Activated CD8-positive, alpha-beta memory T cell treated with anti-CD3 and anti-CD28 coated beads for 1 hour (primary cell): ENCODE measurements at places on chromosomes 12 and 14.

GRCh38 chr14:31336646-31337045 is 83.7 kb downstream of the HEATR5A start:
- no peak for DNase-seq

DNA sequence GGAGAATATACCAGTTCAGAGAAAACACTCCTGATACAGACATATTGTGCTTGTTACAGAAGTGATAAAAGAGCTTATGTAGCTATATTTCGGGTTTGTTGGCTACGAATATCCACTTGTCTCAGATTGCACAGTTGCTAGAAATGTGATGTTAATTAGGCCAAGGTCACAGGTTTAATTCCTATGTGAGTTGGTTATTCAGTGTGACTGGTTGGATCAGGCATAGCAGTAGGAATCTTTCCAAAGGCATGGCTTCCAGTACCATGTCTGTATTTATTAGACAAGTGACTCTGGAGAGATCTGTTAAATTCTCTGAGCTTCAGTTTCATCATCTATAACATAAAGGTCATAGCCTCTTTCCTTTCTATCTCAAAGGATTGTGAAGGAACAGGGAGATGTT is 152.7 kb upstream of the KITLG start:
- no peak for DNase-seq

GRCh38 chr14:89401761-89402160 is 15.3 kb downstream of the FOXN3 start:
- no peak for DNase-seq

DNA sequence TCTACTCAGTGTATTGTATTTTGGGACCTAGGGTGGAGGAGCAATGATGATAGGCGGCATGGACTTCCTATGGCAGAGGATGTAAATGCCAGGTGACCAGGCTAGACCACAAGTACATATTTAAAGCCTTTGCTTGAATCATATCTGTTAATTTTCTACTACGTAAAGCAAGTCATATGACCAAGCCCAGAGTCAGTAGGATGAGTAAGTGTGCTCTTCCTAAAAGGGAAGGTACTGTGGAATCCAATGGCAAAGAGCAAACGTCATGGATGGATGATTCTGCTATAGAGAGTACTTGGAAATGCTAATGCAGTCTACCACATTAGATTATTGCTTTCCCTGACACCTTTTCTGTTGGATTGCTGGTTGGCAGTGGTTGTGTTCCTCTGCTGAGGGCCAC is 16.8 kb downstream of the GPATCH2L start:
- no peak for DNase-seq

DNA sequence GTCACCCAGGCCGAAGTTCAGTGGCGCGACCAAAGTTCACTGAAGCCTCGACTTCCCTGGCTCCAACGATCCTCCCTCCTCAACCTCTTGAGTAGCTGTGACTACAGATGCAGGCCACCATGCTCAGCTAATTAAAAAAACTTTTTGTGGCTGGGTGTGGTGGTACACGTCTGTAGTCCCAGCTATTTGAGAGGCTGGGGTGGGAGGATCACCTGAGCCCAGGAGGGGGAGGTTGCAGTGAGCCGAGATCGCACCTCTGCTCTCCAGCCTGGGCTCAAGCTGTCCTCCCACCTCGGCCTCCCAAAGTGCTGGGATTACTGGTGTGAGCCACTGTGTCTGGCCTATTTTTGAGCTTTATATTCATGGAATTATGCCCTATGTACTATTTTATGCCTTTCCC is 18.1 kb upstream of the RAD52 start:
- DNase-seq, result no peak

- no peak for DNase-seq
These were observed 27.5 kb upstream of the IRF2BPL start for GRCh38 chr14:77055981-77056380.

DNA sequence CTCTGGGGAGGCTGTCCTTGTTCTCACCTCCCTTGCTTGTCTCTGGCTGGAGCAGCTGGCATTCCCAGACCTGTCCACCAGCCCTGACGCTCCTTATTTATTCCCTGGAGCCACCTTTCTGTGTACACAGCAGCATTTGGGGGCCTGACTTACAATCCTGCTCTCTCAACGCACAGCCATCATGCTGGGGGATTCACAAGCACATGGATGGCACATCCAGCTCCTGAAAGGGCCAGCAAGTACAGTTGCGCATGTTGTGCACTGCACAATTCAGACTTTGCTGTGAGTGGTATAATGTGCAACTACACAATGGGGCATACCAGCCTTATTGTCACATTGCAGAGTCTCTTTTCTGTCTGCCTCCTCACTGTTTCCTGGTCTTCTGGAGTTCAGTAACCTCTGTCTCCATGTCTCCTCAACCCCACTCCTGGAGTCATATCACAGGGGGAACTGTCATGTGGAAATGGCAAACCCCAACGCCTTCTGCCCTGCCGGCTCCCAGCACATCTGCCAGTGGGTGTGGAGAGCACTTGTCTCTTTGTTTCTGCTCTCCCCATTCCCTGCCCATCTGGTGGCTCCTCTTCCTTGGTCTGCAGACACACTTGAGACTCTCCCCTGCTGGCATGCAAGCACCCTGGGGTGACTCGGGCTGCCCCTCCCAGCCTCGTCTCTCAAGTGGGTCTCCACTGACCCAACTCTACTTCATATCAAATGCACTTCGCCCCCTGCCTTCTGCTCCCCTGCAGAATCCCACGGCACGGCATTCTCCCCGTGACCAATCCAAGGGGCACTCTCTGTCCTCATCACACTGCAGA is 41.2 kb upstream of the MEG3 start:
- no peak for DNase-seq

GRCh38 chr14:105978618-105979295 is 452.4 kb downstream of the TMEM121 start:
- no peak for DNase-seq

DNA sequence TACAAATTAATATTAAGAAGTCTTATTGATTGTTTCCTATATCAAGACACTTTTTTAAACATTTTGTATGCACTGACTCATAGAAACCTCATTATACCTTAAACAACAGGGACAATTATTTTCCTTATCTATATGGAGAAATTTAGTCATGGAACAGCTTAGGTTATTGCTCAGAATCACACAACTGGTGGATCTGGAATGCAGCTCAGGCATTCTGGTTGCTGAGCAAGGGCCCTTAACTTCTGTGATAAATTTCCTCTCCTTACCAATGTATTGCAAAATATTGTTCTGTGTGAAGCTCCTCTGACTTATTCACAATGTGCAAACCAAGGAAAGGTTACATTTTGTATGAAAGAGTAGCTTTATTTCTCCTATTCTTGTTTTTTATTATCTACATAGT is 817.8 kb downstream of the LRFN5 start:
- DNase-seq, result no peak

DNA sequence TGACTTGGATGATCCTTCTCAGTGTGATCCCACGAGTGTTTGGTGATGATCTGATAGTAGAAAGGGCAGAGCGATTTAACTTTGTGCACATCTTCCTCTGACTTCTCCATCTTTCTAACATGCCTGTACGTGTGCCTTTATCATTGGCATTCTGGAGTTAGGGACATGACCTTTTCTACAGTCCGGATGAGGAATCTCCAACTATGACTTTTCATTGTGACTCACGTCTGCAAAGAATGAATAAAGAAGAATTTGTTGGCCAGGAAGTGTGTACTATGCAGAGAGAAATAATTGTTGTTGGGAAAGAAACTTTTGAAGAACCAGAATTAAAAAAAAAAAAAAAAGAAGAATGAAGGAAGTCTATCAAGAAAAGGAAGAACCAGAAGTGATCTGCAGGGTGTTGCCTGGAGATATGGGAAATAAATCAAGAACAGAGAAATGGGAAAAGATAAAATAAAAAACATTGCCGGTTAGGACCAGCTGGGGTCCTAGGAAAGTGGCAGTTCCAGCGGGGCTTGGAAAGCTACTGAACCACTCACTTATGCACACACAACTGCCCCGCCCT is 25.3 kb downstream of the PPFIBP1 start:
- DNase-seq, result no peak

- DNase-seq, result no peak
These were observed 996.5 kb downstream of the AACS start for GRCh38 chr12:126061777-126062176.

DNA sequence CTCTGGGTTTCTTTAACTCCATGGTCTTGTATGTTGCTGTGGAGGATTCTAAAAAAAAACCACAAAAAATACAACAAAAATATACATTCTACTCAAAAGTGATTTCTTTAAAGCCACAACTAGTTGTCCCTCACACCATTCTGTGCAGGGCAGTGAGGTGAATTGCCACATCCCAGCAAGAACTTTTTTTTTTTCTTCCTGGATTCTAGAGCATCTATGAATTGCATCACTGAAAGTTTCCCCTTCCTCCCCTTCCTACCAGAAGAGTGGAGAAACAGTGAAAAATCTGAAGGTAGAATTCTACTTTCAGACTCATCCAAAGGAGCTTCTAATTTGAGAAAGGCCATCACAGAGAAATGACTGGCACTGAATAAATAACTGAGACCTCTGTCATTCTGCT is 395.3 kb downstream of the AEBP2 start:
- no peak for DNase-seq

- no peak for DNase-seq
These were observed 126.5 kb downstream of the C12orf75 start for GRCh38 chr12:105457026-105457425.

- no peak for DNase-seq
These were observed 17.3 kb upstream of the TMPRSS12 start for GRCh38 chr12:50825372-50825838.

GRCh38 chr14:100330388-100330931 is 7.3 kb downstream of the SLC25A47 start:
- no peak for DNase-seq

- DNase-seq, result no peak
These were observed 81.9 kb downstream of the PELI2 start for GRCh38 chr14:56199982-56200577.

DNA sequence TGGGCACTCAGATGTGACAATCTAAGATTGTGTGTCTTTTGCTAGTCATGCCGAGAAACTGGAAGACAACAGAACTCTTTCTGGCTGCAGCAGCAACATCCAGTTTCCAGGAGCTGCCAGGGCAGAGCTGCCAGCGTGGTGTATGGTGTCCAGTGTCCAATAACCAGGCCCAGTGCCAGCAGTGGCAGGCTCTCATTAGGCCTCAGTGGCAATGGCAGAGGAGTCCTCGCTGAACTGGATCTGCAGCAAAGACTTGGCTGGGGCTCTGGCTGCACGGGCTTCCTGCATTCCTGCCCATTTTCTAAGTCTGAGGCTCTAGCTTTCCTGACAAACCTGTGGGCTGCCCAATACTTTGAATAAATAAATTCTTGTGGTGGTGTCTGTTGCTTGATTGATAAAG is 26.2 kb upstream of the PPM1A start:
- no peak for DNase-seq

DNA sequence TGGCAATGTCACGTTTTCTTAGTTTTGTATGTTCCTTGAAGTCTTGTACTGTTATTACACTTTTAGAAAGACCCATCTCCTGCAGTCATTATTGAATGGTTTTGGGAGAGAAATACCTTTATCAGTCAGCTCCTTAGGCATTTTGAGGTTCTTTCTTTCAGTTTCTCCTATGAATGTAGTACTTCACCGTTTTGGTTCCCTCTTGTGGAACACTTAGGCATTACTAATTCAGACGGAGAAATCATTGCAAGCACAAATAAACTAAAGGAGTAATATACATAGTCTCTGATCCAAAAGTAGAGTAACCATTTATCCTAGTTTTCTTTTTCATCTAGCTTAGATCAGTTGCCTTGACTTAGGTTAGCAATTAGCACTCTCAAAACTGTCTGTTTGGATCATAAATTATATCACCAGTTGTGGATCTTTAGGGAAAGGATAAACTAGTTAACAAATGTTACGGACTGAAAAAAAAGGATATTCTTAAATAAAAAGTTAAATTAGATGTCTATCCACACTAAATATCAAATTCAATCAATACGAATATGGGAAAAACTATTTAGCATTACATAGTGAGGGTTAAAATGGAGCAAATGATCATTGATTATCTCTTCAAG is 1538.3 kb upstream of the SEL1L start:
- no peak for DNase-seq

DNA sequence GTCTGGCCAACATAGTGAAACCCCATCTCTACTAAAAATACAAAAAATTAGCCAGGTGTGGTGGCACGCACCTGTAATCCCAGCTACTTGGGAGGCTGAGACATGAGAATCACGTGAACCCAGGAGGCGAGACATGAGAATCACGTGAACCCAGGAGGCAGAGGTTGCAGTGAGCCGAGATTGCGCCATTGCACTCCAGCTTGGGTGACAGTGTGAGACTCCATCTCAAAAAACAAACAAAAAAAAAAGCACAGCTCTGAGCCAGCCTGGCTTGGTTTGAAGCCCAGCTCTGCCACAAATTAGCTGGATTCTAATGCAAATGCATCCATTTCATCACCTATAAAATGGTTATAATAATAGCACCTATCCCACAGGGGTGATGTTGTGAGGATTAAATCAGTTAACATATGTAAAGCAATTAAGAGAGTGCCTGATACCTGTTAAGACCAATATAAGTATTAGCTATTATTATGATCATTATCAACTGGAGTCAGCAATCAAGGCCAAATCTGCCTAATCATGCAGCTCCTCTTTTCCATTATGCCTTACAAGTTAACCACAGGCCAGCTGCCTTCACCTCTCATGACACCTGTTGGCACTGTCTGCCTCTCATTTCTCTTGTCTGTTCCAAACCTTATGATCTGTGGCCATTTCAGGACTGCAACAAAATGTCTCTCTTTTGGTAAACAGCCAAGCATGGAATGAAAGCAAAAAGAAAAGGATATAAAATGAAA is 2.1 kb downstream of the GNPTAB start:
- DNase-seq, result no peak
